Stimulated activated CD8-positive, alpha-beta memory T cell treated with anti-CD3 and anti-CD28 coated beads, Interleukin-7, amount 100 ng/mL, for 24 hours (primary cell): ENCODE measurements at places on chromosomes 6 and 20.

DNA sequence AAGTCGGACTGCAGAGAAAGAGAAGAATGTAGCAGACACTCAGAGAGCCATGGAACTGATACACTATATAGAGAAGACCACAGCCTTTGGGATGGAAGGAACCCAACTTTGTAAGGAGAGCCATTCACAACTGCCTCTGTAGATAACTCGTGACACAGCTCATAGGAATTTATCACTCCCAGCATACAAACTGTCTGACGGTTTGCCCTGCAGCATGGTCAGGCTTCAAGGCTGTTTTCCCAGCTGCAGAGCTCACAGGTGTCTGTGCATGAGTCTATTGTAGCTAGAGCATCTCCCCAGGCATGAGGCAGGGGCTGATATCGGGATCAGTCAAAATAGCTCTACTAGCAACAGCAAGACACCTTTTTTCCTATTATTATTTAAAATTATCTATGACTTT lies 130.5 kb upstream of the DTNBP1 start:
- no peak for DNase-seq

GRCh38 chr6:17091122-17091521 lies 10.7 kb upstream of the STMND1 start:
- DNase-seq = no peak

DNA sequence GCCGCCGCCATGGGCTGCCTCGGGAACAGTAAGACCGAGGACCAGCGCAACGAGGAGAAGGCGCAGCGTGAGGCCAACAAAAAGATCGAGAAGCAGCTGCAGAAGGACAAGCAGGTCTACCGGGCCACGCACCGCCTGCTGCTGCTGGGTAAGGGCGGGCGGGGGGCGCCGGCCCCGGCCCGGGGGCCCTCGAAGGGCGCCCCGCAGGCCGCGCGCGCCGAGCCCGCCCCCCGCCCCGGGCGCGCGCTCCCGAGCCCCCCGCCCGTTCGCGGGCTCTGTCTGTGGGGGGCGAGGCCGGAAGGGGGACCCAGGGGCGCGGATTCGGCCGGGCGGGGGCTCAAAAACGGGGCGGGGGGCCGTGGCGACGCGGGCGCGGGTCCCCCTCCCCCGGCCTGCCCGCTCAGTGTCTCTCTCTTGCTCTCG lies 39.2 kb downstream of the GNAS start:
- no peak for DNase-seq

DNA sequence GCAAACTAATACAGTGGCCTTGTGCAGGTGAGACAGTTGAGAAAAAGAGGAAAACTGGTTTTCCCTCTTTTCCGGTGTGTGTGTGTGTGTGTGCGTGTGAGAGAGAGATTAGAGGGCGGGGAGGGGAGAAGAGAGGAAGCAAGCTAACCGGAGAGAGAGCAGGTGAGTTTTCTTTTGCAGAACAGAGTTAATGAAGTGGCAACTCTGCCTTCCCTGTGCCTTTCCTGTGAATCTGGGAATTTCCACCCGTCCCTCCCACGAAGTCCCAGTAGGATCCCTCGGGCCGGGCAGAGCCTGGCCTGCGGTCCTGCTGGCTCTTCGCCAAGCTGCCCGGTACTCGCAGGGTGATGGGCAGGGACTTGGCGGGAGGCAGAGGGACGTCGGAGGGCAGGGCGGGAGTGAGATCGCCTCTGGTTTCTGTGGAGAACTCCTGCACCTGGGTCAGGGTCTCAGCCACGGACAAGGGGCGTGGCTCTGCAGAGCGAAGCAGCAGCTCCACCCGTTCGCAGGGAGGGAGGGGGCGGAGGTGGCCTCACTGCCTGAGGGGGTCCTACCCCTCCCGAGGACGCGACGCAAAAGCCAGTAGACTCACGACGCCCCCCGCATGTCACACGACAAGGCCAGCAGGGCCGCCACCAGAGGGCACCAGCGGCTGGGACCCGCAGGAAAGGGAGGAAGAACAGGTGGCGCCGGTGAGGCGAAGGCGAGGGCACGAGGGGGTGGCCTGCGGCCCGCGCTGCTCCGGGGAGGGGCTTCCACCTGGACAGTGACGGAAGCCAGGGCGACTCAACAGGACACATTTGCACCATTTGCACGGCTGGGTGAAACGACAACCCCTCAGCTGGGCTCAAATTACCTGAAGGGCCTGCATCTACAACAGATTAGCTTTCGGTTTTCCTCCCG lies 51.2 kb upstream of the RNF182 start:
- DNase-seq = peak; percentile 56

DNA sequence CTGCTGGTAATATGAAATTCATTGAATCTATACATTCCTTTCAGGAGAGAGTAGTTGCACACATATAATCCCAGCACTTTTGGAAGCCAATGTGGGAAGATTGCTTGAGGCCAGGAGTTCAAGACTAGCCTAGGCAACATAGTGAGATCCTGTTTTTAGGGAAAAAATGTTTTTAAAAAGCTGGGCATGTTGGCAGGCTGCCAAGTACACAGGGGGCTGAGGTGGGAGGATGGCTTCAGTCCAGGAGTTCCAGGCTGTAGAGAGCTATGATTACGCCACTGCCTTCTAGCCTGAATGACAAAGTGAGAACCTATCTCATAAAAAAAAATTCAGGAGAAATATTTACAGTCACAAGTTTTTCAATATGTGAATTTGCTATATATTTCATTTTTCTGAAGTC lies 71.9 kb downstream of the GRM1 start:
- no peak for DNase-seq

DNA sequence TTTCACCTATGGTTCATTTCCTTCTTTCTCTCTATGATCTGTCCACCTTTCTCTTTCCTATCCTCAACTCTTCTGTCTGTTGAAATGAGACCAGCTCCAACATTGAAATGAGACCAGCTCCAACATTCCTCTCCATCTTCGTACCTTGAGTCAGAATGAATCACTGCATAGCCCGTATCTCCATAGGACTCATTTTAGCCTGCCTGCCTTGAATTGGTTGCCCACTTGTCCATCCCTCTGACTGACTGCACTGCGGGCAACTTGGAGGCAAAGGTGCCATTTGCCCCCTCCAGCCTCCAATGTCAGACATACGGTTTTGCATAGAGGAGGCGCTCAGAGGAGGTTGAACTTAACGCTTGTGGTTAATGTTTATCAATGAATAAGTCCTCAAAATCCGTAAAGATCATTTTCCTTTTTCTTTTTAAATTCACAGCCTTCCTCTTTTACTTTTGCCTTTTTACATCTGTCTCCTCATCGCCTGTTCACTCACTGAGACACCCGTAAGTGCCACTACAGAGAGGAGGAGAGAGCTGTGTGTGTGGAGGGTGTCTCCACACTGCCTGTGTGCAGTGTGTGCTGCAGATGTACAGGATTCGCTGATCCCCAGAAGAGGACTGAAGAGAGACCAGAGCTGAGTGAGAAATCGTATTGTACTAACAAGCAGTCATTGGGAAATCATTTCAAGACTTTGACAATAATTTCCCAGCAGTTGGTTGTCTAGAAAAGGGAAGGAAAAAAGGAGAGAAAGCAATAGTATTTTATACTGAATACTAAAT lies 579.6 kb upstream of the MAP3K7 start:
- no peak for DNase-seq

GRCh38 chr20:23923891-23924435 lies 44.4 kb upstream of the CST5 start:
- DNase-seq = no peak

GRCh38 chr20:15597306-15597705 lies 975.9 kb downstream of the KIF16B start:
- DNase-seq = no peak

DNA sequence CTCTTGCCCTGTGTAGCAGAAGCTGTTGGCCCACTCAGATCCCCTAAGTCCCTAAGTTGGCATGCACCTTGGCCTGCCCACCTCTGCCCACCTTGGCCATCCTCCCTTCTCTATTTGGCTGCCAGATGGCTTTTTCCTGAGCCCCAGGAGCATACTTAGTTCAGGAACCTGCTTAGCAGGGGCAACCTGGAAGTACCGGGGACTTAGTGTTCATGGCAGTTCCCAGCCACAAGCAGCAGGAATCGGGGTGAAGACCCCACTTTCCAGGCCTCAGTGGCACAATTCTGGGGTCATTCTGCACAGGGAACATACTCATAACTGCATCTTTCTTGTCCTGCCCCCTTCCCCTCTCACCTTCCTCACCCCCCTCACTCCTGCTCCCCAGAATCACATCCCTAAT lies 158.0 kb upstream of the PMEPA1 start:
- no peak for DNase-seq

DNA sequence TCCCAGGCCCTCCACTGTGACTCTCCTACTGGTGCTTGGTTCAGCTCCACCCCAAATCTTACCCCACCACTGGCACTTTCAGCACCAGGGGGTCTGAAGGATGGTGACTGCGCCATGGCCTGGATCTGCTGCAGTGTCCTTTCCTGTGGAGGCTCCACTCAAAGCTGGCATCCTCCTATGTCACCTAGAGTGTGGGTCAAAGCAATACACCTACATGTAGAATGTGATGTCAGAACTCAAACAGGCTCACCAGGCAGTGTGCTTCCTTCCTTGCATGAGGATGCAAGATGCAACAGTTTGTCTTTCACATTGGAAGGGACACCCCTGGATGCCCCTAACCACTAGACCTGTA lies 32.8 kb upstream of the MICB start:
- DNase-seq = no peak

GRCh38 chr20:16441546-16442164 lies 131.6 kb downstream of the KIF16B start:
- no peak for DNase-seq

DNA sequence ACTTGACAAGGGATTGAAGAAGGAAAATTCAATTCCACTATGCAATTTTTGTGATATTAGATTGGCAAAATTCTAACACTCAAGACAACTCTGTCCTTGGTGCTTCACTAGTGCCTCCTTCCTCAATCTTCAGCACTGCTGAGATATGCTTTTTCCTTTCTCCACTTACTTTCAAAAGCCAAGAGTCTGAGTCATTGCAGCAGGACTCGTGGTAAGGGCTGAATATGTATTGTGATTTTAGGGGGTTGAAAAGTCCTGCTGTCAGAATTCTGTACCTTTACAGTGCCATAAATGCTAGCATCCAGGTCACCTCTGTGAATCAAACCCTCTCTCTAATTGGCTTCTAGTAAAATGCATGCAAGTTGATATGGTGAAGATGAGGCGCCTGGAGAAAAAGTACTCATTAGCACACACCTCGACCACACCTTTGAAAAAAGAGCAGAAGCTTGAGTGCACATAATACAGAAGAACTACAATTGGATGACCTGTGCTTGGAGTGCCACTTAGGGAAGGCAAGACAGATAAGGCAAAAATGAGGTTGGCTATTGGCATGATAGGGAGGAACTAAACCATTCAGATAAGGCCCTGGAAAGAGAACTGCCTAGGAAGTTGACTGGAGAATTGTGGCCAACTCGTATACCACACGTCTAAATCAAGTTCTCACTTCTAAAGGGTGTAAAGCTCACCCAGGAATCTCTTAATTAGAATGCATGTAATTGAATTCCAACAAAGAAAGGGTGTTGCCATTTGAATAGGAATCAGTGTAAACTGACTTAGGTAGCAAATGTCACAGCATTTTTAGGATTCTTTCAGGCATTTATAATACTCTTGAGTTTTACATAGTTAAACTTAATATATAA lies 43.6 kb upstream of the FAM83B start:
- DNase-seq = no peak
